ENCODE measurements at places on chromosomes 2 and 18.

GRCh38 chr2:21890041-21890440, 766.3 kb downstream of the TDRD15 start:
- DNase-seq: no peak

DNA sequence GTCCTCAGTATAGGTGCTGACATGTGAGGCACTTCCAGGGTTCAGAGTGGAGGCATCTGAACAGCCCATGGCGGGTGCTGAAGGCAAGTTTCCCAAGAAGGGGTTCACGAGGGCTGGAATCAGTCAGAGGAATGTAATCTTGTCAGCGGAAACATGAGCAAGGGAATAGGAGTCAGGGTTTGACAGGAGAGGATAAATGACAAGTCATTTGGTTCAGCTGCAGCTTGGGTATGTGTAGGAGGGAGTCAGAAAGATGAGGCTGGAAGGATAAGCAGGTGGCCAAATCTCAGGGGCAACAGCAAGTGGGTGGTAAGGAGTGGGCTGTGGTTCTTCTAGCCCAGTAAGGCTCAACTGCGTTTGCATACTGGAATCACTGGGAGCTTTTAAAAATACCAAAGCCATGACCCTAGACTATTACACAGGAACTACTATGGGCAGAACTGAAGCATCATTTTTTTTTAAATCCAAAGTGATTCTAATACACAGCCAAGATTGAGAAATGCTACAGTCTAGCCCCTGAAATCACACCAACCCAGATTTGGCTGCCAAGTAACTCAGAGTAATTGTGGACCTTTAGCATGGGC, 41.8 kb upstream of the NAB1 start:
- DNase-seq: peak; percentile 40

GRCh38 chr18:11667578-11667977, 21.5 kb upstream of the GNAL start:
- no peak for DNase-seq

- DNase-seq: no peak
Observed at GRCh38 chr2:3312576-3313345, 64.9 kb downstream of the EIPR1 start.

DNA sequence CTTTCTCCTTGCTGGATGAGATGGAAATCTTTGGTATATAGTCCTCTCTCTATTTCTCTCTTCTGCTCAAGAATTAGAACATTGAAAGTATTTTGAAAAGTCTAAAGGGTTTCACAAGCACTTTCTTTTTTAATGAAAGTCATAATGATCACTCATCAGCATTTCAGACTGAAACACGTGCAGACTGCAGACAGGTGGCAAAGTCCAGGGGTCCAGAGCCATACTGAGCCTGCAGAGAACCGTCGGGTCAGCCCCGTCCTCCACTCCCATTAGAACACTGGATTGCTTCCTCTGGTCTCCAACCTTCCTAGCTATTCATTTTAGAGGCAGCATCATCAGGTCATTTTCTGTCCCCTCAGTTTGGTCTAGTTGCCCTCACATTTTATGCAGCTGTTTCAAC, 3.1 kb downstream of the TMEM247 start:
- no peak for DNase-seq

DNA sequence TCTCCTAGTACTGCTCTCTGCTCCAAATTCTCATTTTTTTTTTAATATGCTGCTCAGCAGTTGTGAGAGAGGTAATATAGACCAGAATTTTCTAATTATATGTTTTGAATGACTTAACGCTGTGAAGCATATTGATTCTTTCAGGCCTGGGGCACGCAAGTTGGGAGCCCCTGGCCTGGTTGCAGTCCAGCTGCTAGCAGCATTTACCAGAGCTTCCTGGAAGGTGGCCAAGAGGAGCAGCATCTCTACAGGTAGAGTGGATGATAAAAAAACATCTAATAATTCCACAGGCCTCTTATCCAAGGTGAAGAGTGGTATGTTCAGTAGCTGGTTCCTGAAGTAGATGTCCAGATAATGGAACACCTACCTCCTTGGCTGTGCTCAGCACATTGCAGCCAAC, 7.3 kb upstream of the UGP2 start:
- DNase-seq: no peak

DNA sequence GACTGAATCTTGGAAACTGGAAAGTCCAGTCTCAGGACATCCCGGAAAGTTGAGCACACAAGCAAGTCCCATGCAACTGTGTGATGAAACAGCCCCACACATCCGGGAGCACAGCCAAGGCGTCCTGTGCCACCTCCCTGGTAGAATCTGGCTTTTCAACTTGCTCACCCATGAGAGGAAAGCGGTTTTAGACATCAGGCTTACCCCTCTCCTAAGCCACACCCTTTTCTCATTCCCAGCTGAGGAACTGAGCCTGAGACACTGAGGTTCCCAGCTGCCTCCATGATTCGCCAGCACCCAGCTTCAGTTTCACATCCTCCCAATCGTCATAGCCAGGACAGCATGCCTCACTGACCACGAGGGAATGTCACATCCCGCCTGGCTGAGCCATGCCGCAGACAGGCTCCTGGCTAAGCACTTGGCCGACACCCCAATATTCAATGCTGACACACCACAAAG, 60.3 kb downstream of the STEAP3 start:
- DNase-seq: no peak

DNA sequence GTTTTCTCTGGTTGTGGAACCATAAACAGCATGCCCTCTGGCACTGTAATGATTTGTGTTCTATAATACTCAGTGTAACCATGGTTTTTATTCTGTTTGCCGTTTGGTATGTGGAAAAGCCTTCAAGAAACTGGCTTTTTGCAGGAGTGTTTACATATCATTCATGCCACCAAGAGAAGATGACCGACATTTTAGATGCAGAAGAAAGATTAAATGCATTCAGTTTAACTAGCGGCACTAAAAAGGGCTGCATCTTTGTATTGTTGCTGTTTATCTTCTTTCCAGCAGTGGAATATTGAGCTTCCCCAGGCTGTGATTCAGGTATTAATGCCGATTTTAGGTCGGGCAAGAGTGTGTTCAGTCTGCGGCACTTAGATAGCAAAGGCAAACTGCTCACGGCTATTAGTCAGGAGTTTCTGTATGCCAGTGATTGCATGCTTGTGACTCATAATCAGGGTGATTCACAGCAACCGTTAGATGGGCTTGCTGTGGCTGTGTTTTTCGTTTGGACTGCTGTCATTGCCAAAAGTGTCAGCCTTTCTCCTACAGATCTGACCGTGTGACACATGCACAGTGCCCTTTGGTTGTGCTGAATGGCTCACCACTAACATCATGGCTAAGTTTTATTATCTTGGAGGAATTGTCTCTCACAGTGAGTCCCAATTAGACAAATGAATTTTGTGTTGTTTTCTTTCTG, 479.7 kb downstream of the PARD3B start:
- peak; percentile 79 for DNase-seq

DNA sequence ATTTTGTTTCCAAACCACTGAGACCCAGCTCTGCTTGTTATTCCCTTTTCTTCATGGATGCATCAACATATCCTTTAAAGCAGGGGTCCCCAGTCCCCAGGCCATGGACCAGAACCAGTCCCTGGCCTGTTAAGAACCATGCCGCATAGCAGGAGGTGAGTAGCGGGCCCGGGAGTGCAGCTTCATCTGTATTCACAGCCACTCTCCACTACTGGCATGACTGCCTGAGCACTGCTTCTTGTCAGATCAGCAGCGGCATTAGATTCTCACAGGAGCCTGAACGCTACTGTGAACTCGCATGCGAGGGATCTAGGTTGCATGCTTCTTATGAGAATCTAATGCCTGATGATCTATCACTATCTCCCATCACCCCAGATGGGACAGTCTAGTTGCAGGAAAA, 1.6 kb upstream of the POLI start:
- no peak for DNase-seq

DNA sequence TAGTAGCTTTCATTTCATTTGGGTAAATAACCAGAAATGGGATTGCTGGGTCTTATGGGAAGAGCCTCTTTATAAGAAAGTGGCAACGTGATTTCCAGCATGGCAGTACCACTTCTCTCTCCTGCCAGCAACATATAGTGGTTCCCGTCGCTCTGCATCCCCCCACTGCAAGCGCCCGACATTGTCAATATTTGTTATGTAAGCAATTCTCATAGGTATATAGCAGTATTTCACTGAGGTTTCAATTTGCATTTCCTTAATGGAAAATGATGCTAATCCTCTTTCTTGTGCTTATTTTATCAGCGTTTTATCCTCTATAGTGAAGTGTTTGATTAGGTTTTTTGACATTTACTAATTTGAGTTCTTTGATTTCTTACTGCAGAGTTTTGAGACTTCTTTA, 36.0 kb upstream of the FAHD2A start:
- no peak for DNase-seq

DNA sequence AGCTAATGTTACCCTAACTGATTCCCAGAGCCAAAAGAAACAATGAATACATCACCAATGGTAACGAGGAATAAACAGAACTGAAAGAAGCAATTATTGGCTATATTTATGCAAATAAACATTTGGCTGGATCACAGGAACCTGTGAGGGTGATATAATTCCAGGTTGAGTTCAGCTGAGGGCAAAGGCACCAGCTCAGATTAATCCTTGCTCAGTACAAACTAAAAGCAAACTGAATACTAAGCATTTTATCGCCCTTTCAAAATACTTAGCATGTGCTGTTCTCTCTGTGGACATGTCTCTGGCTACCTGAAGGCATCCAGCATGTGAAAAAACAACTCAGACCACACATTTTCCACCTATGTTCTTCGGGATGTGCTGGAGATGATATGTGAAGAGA, 791.7 kb downstream of the METTL4 start:
- no peak for DNase-seq

DNA sequence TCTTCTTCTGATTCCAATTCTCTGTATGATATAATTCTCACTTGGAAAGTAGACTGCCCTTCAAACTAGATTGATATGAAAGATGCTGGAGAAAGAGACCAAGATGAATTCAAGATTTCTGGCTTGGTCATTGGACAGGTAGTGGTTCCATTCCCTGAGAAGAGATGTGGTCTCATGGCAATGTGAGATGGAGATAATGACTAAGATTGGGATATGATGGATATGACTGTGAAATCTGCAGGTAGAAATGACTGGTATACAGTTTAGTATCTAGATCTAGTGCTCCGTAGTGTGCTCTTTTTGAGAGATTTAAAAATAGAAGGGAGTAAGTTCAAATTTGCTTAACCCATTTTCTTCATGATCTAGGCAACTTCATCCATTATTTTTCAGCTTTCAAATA, 425.4 kb upstream of the TRIB2 start:
- DNase-seq: no peak

- no peak for DNase-seq
Observed at GRCh38 chr18:48806551-48807261, 144.1 kb downstream of the SMAD7 start.

- no peak for DNase-seq
Observed at GRCh38 chr18:399631-400135, 100.8 kb downstream of the COLEC12 start.

DNA sequence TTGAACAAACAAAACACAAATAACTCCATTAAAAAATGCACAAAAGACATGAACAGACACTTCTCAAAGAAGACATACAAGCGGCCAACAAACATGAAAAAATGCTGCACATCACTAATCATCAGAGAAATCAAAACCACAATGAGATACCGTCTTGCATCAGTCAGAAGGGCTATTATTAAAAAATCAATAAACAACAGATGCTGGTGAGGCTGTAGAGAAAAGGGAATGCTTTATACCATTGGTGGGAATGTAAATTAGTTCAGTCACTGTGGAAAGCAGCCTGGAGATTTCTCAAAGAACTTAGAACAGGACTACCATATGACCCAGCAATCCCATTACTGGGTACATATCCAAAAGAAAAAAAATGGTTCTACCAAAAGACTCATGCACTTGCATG, 37.8 kb downstream of the GPR155 start:
- DNase-seq: no peak

DNA sequence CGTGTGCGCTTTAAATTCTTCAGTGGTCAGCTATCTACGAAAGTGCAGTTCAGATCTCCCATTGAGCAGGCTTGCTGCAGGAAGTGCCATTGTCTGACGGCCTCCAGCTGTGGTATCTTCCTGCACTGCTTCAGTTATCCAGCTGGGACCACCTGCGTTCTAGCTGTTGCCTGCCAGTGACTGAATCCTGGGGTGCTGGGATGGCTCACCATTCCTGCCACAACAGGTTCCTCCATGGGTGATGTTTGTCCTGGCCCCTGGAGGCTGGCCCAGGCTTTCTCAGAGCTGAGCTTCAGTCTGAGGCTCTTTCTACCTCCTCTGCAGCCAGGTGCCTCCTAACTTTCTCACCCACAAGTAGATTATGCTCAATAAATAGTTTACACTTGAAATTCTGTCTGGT, 498.5 kb upstream of the HS6ST1 start:
- DNase-seq: no peak

GRCh38 chr2:64839844-64840243, 149.4 kb upstream of the SLC1A4 start:
- no peak for DNase-seq

DNA sequence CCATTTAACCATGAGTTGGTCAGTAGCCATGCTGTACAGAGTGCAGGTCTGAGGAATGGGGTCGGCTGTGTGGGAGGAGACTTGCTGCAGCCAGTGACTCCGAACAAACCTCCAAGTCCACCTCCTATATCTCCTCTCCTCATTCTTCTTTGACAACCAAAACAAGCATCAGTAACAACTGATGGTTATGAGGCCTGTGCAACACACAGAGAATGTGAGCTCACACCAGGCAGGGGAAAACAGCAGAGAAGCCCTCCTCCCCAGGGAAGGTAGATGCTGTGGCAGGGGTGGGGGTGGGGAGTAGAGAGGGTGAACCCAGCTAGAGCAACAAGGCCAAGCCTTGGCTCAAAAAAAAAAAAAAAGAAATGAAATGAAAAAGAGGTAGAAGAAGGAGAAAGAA, 12.3 kb upstream of the CNGA3 start:
- no peak for DNase-seq

DNA sequence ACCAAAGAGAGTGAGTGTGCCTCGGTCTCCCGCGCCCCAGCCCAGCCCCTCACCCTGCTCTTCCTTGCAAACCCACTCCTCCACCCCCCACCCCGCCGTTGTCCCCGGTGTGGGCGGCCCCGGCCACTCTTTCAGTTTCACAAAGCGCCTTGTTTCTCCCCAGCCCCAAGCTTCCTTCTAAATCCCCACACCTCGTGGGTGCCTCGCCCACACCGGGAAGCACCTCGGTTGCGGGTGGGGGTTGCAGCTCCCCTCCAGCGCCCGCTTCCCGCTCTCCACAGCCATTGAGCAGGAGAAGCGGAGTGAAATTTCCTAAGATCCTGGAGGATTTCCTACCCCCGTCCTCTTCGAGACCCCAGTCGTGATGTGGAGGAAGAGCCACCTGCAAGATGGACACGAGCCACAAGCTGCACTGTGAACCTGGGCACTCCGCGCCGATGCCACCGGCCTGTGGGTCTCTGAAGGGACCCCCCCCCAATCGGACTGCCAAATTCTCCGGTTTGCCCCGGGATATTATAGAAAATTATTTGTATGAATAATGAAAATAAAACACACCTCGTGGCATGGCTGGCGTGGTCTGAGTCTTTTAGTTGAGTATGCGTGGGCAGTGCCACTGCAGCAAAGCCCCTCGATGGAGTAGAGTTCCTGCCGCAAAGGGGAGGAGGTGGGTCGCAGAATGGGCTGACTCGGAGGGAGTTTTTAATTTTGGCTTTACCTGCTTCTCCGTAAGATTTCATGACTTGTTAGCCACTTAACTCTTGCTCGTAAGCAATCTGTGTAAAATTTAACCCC, 848 bp downstream of the TMSB10 start:
- DNase-seq: no peak

All from non-pigmented ciliary epithelial cell (primary cell).